Caco-2 (cell line): ENCODE measurements at places on chromosomes 7 and 10. TPM values are rescaled to one million over a fixed set of nuclear protein-coding genes. Genes with fewer than 3 reads are reported as not detected.

GPRIN2 gene
- total RNA-seq = 3.0 and 3.7 TPM in 2 replicates

ELFN1 gene
- 2.3 TPM in 2 replicates for total RNA-seq

GDF10 gene
- not detected in 2 replicates for total RNA-seq

PSD gene
- 2.8 and 3.8 TPM in 2 replicates for total RNA-seq

ERVW-1 gene
- total RNA-seq = 0.51 TPM in 1 of 2 replicates, not detected in the other

HEPACAM2 gene
- 2.1 and 4.4 TPM in 2 replicates for total RNA-seq

PPP1R3C gene
- not detected in 2 replicates for total RNA-seq

NOS3 gene
- total RNA-seq = 1.1 TPM in 1 of 2 replicates, not detected in the other

EPO gene
- total RNA-seq = 0.72 and 1.1 TPM in 2 replicates

GRM3 gene
- total RNA-seq = not detected in 2 replicates

PON1 gene
- total RNA-seq = not detected in 2 replicates

MSANTD7 gene
- 30.0 and 32.8 TPM in 2 replicates for total RNA-seq

SMKR1 gene
- total RNA-seq = not detected in 2 replicates

HOXA2 gene
- 1.5 and 1.8 TPM in 2 replicates for total RNA-seq

C10orf143 gene
- 0.54 TPM in 1 of 2 replicates, not detected in the other for total RNA-seq

NAMPT gene
- 75.5 and 79.1 TPM in 2 replicates for total RNA-seq

TSPAN13 gene
- 193 and 208 TPM in 2 replicates for total RNA-seq

FAM131B gene
- total RNA-seq = 20.2 and 22.3 TPM in 2 replicates

AMPH gene
- not detected in 2 replicates for total RNA-seq
